ENCODE measurements at places on chromosomes 2 and 18. TPM values are rescaled to one million over a fixed set of nuclear protein-coding genes. Genes with fewer than 3 reads are reported as not detected.

The KRTCAP3 gene
- total RNA-seq: 1.8 TPM

DNA sequence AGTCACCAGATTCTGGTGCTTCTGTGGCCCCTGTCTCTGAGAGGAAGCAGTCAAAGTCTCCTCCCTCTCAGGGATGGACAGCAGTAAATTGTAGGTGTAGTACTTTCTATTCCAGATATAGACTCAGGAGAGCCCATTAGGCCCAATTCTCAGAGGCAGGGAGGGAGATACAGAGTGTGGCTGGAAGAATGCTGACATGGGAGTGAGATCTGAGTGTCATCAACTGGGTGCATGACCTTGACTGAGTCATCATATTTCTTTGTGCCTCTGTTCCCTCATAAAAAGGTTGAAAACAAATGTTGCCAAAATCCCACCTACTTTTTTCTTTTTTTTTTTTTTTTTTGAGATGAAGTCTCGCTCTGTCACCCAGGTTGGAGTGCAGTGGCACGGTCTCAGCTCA is 506.1 kb downstream of the BCL11A start:
- DNase-seq: no peak

GRCh38 chr2:165295643-165296042 is 56.4 kb downstream of the SCN2A start:
- no peak for DNase-seq

The ACVR1 gene
- total RNA-seq: 22.7 TPM

The UGT1A3 gene
- not detected for total RNA-seq

GRCh38 chr2:222693837-222694236 is 22.4 kb downstream of the MOGAT1 start:
- DNase-seq: no peak

DNA sequence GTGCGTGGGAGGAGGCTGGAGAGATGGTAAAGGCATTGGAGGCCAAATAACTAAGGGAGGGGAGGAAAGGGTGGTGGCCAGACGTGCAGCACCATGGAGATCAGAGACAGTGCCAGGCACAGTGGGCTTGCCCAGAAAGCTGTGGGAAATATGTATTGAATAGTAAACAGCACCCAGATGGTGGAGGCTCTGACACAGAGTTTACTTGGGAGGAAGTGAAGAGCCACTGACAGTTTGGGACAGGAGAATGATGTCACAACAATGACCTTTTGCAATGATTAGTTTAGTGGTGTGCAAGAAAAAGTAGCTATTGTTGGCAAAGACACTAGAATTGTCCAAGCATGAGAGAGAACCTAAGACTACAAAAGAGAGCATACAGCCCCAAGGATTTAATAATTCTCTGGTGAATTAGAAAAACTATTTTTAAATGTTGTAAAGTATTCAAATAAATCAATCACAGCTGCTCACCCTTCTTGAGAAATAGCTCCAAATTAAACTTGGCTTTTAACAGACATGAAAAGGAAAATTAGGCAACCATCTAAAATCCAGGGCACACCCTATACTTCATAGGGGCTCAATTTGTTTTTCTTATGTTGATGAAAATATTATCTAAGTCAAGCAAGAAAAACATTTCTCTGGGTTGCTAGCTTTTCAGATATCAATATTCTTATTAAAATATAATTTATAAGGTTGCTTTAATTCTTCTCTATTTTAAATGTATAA is 458.7 kb upstream of the HNRNPA3 start:
- no peak for DNase-seq

DNA sequence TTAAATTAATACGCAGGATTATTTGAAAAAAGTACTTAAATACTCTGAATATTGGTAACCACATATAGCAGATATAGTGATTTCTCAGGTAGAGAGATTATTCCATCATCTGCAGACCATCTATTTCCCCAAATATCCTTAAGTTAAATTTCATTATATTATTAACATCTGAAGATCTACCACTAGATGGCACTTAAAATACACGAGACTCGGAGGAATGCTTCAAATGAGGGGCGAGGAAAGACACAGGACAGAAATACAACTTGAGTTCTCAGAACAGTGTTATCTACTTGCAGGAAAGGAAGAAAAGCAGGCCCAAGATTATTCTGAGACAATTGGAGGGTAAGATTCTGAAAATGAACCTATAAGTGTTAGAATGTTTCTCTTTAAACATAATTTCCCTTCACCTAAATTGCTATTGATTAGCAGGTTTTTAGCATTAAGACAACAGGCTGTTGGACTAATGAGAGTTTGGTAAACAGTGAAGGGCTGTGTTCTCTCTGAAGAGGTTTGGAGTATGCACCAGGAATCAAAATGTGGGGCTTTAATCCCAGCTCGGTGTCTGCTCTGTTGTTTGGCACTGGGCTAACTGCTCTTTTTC is 76.9 kb upstream of the GCFC2 start:
- no peak for DNase-seq

- no peak for DNase-seq
These were observed 6.7 kb upstream of the SCN1A start for GRCh38 chr2:166134252-166135151.

- DNase-seq: no peak
These were observed 1.4 kb downstream of the KRCC1 start for GRCh38 chr2:88053934-88054781.

DNA sequence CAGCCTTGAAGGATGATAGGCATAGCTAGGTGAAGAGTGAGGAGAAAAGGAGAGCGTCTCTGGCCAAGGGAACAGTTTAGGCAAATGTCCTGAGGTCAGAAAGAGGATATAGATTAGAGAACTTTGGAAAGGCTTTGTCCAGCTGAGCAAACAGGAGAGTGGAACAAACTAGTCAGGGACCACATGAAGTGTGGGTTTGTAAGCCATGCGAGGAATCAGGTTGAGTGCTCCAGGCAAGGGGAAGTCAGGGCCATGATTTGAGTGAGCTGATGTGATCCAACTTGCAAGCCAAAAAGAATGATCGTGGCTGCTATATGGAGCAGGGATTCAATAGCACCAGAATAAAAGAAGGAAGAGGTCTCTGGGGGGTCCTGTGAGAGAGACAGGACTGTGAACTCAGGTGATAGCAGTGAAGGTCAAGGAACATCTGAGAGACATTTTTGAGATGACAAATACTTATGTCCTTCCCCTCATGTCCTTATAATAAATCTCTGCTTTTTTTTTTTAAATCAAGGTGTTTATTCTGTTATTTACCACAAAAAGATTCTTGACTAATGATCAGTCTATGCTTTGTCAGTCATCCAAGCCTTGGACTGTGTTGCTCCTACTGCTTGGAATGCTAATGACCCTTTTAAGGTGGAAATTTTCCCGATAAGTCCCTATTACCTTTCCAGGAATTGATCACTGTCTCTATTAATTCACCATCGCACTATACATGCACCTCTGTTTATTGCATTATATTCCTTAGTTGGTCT is 472.6 kb downstream of the TXNL1 start:
- no peak for DNase-seq

DNA sequence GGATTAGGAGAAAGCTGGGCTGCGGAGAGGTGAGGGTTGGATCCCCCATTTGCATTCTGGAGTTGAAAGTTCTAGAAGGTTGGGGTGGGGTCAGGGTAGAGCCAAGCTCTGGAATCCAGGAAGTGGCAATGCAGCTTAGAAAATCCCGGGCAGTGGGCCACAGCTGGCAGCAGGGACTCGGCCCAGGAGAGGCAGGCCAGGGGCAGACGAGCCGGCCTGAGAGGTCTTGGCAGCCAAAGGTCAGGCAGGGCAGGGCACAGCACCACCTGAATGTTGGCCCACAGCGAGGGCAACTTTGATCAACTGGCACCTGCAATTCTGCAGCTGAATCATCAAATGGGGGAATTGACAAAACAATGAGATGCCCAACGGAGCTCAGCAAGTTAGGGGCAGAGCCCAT is 139.2 kb downstream of the INHBB start:
- no peak for DNase-seq

DNA sequence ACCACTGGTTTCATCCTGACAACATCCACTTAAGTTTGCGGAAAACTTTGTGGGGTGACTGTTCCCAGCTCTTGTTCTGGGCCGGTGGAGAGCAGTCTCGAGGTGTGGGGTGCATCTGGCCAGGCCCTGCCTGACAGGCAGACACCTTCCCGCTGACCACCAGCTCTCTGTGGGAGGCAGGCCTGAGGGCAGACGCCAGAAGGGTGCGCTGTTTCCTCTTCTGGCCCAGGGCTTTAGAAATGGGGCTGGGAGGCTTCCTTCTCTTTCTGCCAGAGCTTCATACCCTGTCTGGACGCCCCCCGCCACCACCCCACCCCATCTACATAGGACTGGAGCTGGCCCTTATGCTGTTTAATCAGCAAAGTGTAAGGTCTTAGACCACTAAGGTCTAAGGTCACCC is 263.8 kb downstream of the LOXHD1 start:
- no peak for DNase-seq

DNA sequence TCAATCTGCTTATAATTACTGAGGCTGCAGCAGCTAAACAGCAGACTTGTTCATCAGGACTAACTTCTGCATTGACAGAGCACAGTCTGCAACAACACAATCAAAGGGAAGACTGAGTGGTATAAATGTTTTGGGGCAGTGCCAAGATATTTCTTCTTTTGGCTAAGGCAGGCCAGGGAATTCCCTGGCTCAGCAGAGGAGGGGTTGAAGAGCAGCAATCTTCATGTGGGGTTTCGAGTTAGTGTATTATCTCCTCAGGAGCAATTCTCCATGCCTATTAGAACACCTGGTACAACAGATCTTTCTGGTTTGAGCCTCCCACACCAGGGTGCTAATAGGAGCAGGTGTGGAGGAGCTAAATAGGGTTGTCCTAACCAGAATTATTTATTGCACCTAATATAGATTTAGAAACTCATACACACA is 103.0 kb upstream of the STK17B start:
- no peak for DNase-seq

DNA sequence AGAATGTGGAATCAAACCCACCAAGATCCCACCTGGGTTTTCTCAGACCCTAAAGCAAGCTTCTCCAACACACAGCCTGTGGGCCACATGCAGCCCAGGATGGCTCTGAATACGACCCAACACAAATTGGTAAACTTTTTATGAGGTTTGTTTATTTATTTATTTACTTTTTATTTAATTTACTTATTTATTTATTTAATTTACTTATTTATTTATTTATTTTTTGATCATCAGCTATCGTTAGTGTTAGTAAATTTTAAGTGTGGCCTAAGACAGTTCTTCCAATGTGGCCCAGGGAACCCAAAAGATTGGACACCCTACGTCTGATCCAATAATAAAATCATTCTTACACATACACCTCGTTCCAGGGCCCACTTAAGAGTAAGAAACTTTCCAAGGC is 1451.1 kb downstream of the LRP1B start:
- no peak for DNase-seq

DNA sequence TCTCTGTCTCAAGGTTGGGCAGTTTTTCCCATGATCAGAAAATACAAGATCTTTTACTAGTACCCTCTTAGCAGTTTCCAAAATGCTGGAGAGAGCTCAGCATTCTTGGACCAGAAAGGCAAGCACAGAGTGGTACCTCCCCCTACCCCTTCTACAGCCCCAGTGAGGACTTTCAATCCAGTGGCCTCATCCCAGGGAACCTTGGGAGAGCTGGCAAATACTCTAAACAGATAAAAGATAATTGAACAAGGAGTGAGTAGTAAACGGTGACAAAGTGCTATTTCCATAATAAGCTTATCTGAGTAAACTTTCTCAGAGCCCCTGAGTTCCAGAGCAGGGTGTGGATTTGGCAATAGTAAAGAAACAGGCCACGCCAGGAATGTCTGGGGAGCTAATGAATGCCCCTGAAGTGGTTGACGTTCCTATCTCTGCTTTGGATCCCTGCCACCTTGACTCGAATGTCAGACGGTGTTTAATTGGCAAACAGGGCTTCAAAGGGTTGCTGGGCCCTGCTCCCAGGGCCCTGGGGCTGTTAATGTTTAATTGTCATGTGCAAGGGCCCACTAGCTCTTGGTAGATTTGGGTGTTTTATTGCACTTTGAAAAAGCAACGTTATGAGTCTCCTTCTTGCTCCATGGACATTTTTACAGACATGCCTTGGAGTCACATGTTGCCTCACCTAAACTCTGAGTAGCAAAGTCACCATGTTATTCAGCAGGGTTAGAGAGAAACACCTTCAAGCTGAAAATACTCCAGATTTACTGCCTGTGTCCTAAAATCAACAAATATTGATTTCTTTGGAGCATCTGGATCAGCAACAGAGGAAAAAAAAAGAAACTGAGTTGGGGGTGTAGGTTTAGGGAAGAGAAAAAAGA is 239.9 kb downstream of the CYRIA start:
- DNase-seq: no peak

GRCh38 chr2:25558262-25558661 is 115.1 kb downstream of the DTNB start:
- DNase-seq: no peak

The TGFBRAP1 gene
- total RNA-seq: 28.1 TPM

GRCh38 chr2:144489315-144489916 is 30.5 kb downstream of the ZEB2 start:
- DNase-seq: no peak

DNA sequence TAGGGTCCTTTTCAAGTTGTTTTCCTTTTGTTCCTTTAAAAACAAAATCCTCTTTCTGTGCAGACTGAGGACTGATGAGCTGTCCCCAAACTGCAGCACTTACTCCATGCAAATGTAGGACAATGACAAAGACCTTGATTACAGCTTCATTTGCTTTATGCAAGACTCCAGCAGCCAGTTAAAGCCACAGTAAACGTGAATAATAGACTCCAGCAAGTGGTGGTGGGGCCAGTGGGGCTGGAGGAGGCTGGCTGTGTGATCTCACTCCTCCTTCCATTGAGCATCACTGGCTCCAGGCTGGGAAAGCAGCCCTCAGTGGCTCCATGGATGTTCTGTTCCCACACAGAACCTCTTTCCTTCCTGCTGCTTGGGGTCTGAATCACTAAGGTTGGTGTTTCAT is 306.0 kb upstream of the CELF4 start:
- no peak for DNase-seq

GRCh38 chr18:23890589-23890988 is 124.0 kb upstream of the TTC39C start:
- DNase-seq: no peak

- DNase-seq: no peak
These were observed 27.8 kb upstream of the TBR1 start for GRCh38 chr2:161388146-161388779.

DNA sequence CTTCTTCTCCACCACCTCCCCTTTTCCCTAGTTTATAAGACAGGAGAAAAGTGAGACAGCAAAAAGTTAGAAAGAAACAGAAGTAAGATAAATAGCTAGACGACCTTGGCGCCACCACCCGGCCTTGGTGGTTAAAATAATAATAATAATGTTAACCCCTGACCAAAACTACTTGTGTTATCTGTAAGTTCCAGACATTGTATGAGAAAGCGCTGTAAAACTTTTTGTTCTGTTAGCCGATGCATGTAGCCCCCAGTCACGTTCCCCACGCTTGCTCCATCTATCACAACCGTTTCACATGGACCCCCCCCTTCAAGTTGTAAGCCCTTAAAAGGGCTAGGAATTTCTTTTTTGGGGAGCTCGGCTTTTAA is 1.5 kb upstream of the BUB1 start:
- DNase-seq: no peak

GRCh38 chr18:3269241-3269913 is 7.4 kb downstream of the MYL12B start:
- no peak for DNase-seq

DNA sequence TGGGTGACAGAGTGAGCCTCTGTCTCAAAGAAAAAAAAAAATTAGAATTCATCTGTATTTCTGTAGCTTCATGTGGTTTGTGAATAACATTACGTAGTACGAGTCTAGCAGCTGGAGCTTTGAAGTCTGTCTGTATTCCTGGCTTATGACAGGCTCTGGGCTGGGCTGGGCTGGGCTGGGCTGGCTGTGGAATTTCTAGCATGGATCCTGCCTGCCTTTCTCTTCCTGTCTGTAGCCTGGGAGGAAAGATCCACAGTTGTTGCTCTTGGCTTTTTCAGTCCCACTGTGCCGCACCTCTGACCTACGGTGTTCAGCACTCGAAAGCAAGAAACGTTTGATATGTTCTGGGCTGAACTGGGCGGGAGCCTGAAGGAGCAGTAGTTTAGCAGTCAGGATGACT is 55.4 kb downstream of the BOLA3 start:
- DNase-seq: no peak
